Left ventricle myocardium superior (tissue), 1 donor: ENCODE measurements at places on chromosomes 6 and 20.
A peak's percentile ranks its signal among the peaks of the same experiment; 100 is the strongest.

DNA sequence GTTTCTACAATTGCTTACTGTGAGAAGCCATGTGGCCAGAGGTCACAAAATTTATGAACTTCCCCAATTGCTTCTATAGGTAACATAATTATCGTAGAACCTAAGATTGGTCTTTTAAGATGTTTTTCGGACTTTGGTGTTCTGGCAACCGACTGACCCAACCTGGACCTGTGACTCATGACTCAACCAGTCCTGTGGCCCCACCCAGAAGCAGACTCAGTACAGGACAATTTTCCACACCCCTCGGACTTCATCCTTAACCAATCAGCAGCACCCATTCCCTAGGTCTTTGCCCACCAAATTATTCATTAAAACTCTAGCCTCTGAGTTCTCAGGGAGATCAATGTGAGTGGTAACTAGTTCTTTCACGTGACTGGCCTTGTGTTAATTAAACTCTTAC, 26.4 kb upstream of the AKAP12 start:
- DNase-seq: no peak

DNA sequence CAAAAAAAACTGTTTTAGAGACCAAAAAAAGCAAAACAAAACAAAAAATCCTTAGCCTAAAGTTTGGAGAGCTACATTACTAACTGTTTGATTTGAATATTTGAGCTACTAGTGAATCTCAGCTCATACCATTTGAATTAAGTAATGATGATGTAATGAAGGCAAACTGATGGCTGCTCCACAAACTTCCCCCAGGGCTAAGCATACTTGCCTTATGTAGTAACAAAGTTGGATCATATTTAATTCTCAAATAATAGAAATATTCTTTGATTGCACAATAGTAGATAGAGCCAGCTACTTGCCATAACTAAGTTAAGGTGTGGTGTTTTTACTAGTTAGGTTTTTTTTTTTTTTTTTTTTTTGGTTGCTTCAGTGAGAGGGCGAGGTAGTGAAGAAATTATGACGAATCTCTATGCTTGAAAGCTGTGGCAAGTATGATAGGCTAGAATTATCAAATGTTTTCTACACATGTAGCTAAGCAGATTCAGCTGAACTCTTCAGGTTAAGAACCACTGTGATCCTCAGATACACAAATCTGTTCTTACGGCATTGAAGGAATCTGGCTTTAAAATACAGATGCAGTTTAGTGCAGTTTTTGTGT, 2.9 kb downstream of the RAB32 start:
- DNase-seq: no peak

GRCh38 chr6:24272553-24272952, 85.3 kb downstream of the DCDC2 start:
- DNase-seq: no peak

DNA sequence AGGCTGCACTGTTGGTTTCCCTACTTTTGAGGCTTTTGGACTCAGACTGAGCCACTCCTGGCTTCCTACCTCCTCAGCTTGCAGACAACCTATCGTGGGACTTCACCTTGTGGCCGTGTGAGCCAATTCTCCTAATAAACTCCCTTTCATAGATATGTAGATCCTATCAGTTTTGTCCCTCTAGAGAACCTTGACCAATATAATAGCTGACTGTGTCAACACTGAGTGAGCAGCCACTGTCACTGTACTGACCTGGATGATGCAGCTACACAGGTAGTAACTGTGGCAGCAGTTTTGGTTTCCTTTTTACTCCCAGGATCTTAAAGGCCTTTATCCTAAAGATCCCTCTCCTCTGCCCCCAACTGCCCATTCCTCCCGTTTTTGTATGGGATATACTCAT, 70.2 kb downstream of the SLC22A3 start:
- no peak for DNase-seq

- DNase-seq: no peak
Observed at GRCh38 chr6:33702345-33702977, 9.0 kb downstream of the UQCC2 start.

DNA sequence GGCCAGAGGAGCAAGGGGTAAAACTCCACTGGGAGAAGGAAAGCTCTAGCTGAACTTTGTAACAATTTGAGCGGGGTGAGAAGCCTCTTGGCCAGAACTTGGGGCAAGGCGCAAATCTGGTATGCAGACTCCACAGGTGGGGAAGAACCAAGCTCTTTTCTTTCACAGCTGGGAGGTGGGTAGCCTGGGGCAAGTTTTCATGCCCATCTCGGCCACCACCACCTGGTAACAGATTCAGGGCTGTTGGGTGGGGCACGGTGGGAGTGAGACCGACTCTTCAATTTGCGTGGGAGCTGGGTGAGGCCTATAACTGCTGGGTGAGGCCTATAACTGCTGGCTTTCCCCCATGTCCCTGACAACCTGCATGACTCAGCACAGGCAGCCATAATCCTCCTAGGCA, 37.5 kb downstream of the SDHAF4 start:
- no peak for DNase-seq

GRCh38 chr20:47782076-47782475, 3.2 kb downstream of the SULF2 start:
- no peak for DNase-seq

DNA sequence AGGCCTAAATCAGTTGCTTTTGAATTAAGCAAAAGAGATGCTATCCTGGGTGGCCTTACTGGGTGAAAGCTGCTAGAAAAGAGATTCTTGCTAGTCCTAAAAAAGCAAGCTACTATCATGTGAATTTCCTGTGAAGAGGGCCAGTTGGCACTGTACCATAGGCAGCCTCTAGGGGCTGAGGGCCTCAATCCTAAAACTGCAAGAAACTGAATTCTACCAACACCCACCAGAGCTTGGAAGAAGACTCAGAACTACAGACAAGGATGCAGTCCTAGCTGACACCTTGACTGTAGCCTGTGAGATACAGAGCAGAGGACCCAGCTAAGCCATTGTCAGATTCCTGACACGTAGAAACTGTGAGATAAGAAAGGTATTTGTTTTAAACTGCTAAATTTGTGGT, 24.5 kb downstream of the CLIC5 start:
- no peak for DNase-seq

GRCh38 chr20:36658300-36658699, 12.3 kb upstream of the SLA2 start:
- no peak for DNase-seq

DNA sequence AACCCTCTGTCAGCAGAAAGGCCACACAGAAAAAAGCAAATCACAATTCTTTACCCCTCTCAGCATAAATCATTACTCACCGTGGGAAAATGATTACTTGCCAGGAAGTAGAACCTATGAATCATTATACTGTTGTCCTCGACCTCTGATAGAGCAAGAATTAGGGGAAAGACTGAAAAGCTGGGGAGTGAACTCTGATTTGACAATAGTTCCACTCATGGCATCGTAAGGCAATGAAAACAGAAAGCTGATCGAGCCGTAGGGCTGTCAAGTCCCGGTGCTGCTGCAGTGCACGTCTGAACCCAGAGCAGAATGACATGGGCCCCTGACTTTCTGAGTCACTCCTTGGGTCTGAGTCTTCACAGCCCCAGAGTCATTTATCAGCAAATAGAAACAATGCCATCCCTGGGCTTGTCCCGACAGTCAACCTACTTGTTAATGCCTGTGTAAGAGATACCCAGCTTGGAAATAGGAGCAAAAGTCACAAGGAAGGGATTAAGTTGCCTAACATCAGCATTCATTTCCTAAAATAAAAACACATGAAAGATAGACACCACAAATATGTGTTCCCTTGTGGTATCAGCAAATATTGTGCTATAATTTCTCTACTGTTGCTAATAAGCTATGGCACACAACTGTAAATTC, 224.8 kb upstream of the MARCKS start:
- no peak for DNase-seq

GRCh38 chr6:111573131-111573883, 32.4 kb downstream of the TRAF3IP2 start:
- DNase-seq: no peak

DNA sequence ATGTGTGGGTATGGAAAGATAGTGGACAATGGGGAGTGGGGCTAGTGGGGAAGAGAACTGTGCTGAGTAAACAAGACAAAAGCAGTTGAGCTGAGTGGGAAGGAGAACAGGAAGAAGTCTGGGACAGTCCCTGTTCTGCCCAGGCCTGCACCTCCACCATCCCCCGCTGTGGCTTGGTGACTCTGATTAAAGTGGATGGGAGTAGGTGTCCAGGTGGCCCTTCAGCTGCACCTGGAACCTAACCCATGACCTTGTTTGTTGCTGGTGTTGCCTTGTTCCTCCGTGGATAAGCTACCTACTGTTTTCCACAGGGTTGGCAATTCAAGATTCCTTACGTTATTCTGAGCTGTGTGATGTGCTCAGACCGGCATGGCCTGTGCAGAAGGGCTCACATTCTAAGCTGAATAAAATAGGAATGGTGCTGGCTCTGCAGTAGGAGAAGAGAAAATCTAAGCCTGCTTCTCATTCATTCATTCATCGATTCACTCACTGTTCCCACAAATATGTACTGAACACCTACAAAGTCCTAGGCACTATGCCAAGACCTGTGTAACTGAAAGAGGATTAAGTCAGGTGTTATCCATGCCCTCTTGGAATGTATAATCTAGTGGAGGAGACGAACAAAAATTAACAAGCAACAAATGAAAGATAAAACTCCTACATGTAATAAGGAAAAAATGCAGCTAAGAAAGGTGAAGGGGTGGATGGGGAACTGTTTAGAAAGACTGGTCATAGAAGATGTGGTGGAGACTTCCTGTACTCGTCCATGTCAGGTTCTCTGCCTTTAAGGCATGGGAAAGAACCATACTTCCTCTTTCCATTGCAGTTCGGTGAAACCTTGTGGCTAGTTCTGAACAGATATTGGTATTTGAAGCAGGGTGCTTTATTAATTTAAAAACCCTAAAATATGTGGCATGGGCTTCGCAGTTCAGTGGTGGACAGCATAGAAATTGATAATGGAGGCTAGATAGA, 10.1 kb upstream of the CALHM6 start:
- peak; percentile 26 for DNase-seq

DNA sequence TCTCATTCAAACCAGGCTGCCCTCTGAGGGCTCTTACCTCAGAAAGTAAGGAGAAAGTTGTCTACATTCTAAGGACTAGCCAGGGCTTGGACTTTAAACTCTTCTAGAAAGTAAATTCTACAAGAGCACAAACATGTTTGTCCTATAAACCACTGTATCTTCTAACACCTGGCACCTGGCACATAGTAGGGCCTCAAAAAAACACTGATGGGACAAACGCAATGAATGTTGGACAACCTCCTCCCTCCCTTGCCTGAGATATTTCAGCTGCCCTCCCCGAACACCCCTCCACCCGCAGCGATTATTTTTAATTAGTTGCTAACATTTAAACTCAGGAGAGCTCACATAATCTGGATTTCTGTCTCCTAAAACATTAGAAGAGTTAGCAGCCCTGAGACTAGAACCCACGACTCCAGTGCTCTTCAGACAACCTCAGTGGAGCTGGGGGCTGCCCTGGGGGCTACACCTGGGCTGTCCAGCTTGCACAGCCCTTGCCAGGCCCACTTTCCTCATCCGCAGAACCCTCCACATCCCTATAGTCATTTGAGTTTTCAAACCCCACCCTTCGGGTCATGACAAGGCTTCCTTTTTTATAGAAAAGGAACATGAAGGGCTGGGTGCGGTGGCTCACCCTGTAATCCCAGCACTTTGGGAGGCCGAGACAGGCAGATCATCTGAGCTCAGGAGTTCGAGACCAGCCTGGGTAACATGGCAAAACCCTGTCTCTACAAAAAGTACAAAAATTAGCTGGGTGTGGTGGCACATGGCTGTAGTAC, 4.9 kb downstream of the HCK start:
- DNase-seq: no peak

DNA sequence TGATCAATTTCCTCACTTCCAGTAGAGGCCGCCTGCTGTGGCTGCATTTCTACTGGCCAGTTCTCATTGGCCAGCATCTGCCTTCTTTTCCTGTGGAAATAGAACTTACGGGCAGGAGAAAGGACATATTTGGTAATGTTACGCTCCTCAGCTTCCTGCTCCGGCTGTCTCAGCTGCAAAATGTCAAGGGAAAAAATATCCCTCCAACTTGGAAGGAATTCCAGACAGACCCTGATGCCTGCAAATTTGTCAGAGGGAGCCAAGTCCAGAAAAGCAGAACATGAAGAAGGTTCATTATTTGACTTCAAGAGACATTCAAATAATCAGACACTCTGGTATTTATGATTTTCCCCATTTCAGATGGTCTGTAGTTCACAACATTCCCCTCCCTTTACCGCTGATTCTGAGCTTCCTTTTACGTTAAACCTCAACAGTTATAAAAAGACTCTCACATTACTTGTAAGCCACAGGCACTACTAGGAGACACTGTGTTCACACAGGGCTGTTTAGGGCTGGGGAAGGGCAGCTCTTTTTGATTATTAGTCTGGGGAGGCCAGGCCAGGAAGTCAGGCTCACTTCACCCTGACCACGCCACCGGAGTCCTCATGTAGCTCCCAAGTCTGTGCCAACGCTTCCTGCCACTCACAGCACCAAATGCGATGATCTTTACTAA, 179.6 kb upstream of the CCN2 start:
- peak; percentile 52 for DNase-seq

- DNase-seq: no peak
Observed at GRCh38 chr6:130453230-130453629, 87.4 kb downstream of the TMEM200A start.

- no peak for DNase-seq
Observed at GRCh38 chr6:144855812-144856531, 570.8 kb downstream of the UTRN start.

DNA sequence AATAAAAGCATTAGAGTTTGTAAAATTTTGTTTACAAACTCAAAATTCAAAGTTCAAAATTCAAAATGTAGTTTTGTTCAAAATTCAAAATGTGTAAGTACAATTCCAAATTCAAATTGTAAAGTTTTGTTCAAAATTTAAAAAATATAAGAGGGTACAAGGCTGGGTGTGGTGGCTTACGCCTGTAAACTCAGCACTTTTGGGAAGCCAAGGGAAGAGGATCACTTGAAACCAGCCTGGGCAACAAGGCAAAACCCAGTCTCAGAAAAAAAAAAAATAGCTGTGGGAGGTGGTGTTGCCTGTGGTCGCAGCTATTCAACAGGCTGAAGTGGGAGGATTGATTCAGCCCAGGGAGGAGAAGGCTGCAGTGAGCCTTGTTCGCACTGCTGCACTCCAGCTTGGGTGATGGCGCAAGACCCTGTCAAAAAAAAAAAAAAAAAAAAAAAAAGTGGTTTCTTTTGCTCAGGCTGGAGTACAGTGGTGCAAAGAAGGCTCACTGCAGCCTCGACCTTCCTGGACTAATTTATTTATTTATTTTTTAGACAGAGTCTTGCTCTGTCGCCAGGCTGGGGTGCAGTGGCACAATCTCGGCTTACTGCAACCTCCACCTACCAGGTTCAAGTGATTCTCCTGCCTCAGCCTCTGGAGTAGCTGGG, 5.4 kb upstream of the ZBTB12 start:
- no peak for DNase-seq

DNA sequence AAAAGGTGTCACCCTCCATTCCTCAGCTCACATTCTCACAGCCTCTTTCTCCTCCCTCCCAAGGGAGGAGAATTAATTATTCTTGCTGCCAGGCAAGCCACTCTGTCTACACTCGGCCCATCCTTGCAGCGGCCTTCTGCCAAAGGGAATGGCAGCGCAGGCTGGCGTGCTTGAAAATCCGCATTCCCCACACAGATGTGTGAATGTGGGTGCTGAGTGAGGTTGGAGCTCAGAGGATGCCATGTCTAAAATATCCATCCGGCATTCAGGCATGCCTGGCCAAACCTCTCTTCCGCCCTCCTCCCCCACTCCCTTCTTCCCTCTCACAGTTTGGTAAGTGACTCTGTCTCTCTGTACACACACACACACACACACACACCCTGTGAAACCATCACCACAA, 27.7 kb downstream of the PNPLA1 start:
- no peak for DNase-seq

- no peak for DNase-seq
Observed at GRCh38 chr6:47631797-47632196, 66.6 kb upstream of the ADGRF4 start.

GRCh38 chr6:10659699-10660348, 34.6 kb downstream of the C6orf52 start:
- DNase-seq: no peak
